Cerebellum (tissue), 4 donors: ENCODE measurements at places on chromosomes 4 and X.

DNA sequence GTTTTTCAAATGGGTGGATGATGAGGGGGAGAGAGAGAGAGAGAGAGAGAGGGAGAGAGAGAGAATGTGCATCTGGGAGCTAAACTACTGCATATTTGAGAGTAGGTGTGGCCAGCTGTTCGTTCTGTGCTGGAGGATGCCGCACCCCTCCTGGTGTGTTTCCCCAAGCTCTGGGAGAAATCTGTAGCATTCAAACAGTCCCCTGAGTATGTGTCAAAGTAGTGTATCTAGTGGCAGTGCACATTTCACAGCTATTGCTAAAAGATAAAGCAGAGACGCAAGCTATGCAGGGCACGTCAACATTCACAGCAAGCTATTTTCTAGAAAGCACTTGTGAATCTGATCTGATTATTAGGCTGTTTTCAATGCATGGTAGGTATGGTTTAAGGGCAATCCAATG is 83.5 kb upstream of the LIMCH1 start:
- no peak for DNase-seq

DNA sequence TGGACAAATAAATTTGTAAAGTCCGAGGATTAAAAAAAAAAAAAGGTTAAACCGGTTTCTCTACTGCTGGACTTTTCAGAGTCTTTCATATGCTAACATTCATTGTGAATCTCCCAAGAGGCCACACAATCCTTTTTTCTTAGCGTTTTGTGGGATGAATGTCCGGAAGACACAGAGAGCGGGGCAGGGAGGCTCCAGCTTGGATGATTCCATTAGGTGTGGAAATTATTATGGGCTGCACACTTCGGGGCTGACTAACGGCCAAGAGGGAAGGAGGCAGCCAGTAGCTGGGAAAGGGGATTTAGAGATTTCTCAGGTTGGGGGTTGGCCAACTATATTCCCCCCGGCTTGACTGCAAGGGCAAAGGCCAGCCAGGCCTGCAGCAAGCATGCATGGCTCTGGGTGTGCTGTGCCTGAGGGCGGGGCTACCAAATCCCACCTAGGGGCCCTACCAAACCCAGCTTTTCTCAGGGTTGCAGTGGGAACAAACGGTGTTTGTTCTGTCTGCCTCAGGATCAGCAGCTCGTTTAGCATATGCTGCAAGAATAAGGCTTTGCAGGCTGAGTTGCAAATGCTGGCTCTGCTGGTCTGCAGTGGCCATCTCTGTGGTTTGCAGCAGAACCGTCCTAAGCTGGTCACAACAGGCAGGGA is 28.6 kb downstream of the NYX start:
- no peak for DNase-seq

- no peak for DNase-seq
Measured at GRCh38 chrX:11364835-11365234, 71.6 kb downstream of the AMELX start.

GRCh38 chr4:3192827-3193226 is 56.1 kb upstream of the MSANTD1 start:
- no peak for DNase-seq

- DNase-seq: no peak
Measured at GRCh38 chrX:136747003-136747986, 33.4 kb downstream of the ARHGEF6 start.

GRCh38 chr4:184689681-184690080 is 40.1 kb downstream of the PRIMPOL start:
- no peak for DNase-seq

GRCh38 chrX:63679432-63679831 is 105.6 kb downstream of the ARHGEF9 start:
- DNase-seq: no peak
